Activated CD8-positive, alpha-beta memory T cell treated with anti-CD3 and anti-CD28 coated beads, Interleukin-2, amount 10 ng/mL, durations not matched to agents 7 days and 5 days (primary cell): ENCODE measurements at places on chromosomes 11 and 22.

DNA sequence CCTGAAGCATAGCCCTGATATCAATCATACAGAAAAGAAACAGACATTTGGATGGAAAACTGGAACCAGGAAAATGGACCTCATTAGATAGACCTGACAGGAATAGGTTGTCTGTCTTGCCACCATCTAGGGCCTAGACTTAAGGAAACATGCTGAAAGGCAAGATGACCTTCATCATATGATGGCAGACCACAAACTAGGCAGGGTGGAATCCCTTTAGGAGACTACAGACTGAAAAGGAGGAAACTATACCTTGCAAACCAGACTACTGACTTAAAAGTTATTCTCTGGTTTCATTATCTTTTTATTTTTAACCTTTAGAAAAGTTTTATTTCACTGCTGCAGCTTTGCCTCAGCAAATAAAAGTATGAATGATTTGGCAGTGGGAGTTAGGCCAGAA lies 20.3 kb downstream of the SBF2 start:
- no peak for DNase-seq
- peaks cover 2% of the 10 kb centered on the region for H3K4me1 ChIP-seq
- no peak overlapping the region for H3K4me3 ChIP-seq
- H3K27me3 ChIP-seq = peaks cover 7% of the 10 kb centered on the region

GRCh38 chr11:130456286-130456685 lies 7.8 kb downstream of the ADAMTS15 start:
- H3K4me3 ChIP-seq = no peak overlapping the region
- no peaks in the 10 kb centered on the region for H3K4me1 ChIP-seq
- H3K36me3 ChIP-seq = no peaks in the 10 kb centered on the region
- H3K27ac ChIP-seq = no peak overlapping the region

DNA sequence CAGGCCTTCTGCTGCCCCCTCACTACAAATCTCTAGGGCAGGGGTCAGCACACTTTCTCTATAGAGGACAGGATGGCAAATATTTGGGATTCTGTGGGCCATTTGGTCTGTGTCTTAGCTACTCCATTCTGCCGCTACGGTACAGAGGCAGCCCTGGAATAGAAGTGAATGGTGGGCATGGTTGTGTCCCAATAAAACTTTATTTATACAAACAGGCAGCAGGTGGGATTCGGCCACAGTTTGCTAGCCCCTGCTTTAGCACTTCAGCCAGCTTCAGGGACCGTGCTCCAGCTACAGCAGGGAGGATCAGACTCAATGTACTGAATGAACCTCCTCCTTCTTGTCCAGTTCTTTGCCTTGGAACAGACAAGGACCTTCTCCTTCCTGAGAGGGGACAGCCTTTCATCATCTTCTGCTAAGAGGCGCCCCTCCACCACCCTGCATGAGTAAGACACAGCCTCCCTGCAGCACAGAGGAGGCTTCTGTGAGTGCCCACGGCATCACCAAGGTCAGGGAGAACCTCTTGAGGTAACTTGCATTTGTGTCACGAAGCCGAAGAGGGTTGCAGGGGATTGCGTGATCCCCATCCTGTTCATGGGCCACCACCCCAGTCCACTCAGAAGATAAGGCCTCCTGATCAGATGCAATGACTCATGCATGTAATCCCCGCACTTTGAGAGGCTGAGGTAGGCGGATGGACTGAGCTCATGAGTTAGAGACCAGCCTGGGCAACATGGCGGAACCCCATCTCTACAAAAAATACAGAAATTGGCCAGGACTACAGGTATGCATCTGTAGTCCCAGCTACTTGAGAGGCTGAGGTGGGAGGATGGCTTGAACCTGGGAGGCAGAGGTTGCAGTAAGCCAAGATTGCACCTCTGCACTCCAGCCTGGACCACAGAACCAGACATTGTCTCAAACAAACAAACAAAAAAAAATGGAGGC lies 4.6 kb downstream of the C11orf24 start:
- no peaks in the 10 kb centered on the region for H3K27me3 ChIP-seq
- DNase-seq = no peak
- peak overlapping the region; percentile 31 for H3K27ac ChIP-seq
- H3K4me3 ChIP-seq = no peak overlapping the region
- H3K4me1 ChIP-seq = peaks cover 32% of the 10 kb centered on the region

DNA sequence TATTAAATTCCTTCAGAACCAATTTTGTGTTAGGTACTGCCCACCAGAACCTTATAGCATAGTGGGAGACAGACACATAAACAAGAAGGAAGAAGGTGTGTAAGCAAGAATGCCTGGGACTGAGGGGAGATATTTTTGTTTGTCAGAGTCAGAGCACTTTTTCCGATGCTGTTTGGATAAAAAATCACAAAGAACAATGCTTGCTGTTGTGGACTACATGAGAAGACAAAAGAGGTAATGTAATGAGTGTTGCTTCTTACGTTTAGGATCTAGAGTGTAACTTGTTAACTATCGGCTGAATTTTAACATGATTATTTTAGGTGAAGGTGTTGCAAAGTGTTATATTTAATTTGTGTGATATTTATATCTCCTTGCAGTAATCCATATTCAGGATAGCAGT lies 84.9 kb downstream of the ATM start:
- DNase-seq = no peak
- H3K27me3 ChIP-seq = no peaks in the 10 kb centered on the region
- H3K4me3 ChIP-seq = no peak overlapping the region
- H3K27ac ChIP-seq = no peak overlapping the region

DNA sequence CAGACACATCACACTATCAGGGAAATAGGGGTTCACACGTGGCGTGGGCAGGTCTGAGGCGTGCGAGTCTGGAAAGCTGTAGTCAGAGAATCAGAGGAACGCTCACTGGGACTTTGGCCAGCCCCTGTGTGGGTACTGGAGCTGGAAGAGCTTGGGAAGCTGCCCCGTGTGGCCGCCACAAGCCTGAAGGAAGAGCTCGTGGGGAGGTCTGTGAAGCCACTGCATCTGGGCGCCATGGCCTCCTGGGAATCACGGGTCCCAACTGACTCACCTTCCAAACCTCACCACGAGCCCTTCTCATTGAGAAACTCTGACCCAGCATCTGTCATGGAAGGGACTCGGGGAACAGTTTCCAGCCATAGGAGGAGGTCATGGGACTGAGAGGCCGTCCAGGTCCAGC lies 5.9 kb upstream of the MRGPRF start:
- DNase-seq = no peak
- no peak overlapping the region for H3K4me3 ChIP-seq
- no peaks in the 10 kb centered on the region for H3K27me3 ChIP-seq
- no peak overlapping the region for H3K27ac ChIP-seq

DNA sequence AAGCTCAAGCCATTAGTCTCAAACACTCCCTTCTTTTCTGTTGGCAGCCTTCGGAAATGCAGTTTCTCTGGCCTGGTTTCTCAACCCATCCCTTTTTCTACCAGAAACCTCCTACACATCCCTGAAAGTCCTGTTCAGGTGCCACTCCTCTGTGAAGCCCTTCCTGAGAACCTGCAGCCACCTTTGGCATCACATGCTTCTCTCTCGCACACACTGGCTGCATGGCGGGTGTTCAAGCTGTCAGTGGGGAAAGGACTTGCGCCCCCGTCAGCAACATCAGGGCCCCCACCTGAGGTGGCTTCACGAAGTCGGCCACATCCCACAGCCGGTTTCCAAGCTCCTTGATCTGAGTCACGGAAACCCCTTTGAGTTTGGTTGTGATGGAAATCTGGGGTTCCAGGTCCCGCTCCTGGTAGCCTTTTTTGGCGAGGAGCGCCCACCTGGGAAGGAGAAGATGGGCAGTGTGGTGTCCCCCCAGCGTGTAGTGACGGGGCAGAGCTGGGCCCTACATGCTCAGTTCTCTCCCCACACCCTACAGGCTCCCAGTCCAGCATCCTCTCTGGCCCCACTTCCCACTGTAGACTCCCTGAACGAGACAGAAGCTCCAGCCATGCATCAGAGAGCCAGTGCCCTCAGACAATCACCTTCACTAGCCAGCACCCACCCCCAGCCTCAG lies 1.7 kb upstream of the LRRC74B start:
- peaks cover 39% of the 10 kb centered on the region for H3K27me3 ChIP-seq
- no peak overlapping the region for H3K27ac ChIP-seq
- DNase-seq = no peak
- H3K36me3 ChIP-seq = no peaks in the 10 kb centered on the region
- H3K4me3 ChIP-seq = no peak overlapping the region

DNA sequence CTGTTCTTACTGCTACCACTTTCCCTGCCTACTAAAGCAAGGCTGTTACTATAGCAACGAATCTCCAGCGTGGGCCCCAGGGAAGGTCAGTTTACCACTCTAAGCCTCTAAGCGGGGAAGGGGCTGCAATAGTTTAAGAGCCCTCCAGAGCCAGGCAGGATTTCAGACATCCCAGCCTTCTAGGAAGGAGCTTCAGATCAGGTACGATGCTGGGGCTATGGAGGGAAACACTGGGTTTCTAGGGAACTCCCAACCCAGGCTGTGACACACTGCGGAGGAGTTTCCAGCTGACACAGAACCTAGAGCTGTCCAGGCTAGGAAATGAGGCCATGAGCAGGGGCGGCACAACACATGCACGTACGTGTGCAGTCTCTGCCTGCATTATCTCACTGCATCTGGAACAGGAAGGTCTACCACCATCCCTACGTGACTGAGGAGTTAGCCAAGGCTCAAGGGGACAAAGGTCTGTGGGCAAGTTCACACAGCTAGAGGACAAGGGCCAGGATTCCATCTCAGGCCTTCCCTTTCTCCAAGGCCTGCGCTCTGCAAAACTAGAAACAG lies 20.4 kb downstream of the HPS4 start:
- H3K27ac ChIP-seq = no peak overlapping the region
- no peak overlapping the region for H3K4me3 ChIP-seq
- H3K4me1 ChIP-seq = peaks cover 10% of the 10 kb centered on the region
- DNase-seq = no peak
- H3K36me3 ChIP-seq = peaks cover 25% of the 10 kb centered on the region

DNA sequence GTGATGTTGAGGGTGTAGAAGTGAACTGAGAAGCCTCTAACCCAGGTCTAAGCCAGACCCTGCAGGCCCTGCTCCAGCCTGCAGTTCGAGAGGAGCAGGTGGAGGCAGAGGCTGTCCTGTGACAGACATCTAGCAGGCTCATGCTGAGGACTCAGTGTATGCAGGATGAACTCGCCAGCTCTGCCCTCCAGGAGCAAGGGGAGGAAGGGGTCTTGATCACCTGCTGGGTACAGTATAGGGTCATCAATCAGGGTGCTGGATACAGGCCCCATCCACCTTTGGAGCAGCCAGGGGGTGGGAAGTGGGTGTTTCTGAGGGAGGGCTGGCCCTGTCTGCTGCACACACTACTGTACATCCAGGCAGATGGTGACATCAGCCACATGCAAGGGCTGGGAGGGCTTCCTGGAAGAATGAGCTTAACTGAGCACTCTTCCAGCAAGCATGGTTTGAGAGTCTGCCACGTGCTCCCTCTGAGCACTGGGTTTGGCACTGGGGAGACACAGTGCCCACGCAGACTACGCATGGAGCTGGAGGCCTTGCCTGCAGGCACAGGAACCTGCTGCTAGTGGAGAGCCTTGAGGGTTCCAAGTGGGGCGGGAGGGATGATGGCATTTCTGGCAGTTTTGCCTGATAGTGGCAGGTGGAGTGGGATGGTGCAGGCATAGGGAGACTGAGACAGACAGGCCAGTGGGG lies 9.2 kb downstream of the MAPK8IP1 start:
- no peak overlapping the region for H3K27ac ChIP-seq
- no peaks in the 10 kb centered on the region for H3K4me1 ChIP-seq
- H3K36me3 ChIP-seq = no peaks in the 10 kb centered on the region
- H3K27me3 ChIP-seq = peaks cover 12% of the 10 kb centered on the region
- no peak overlapping the region for H3K4me3 ChIP-seq
- DNase-seq = no peak

- H3K4me3 ChIP-seq = no peak overlapping the region
- no peaks in the 10 kb centered on the region for H3K36me3 ChIP-seq
- no peaks in the 10 kb centered on the region for H3K4me1 ChIP-seq
- no peak overlapping the region for H3K27ac ChIP-seq
Observed at GRCh38 chr11:36010010-36010740, 66.3 kb downstream of the LDLRAD3 start.

- peaks cover 36% of the 10 kb centered on the region for H3K27me3 ChIP-seq
- DNase-seq = no peak
- H3K27ac ChIP-seq = no peak overlapping the region
- no peaks in the 10 kb centered on the region for H3K36me3 ChIP-seq
- H3K4me3 ChIP-seq = no peak overlapping the region
Observed at GRCh38 chr11:117866526-117866925, 9.9 kb downstream of the FXYD6 start.

DNA sequence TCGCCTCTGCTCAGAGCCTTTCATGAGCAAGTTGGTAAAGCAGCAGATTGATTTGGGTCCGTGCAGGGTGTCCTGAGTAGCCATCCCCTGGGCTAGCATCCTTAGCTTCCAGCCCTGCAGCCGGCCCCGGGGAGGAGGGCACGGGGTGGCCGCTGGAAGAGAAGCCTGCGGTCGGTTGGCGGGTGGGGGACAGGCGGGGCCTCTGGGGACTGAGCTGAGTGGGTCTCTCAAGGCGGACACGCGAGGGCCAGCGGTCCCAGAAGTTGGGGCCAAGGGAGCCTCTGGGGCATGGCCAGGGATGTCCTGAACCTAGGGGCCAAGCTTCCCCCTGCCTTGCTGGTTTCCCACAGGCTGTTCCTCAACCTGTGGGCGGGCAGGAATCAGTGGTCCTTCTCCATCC lies 143.0 kb downstream of the TBC1D22A start:
- no peaks in the 10 kb centered on the region for H3K4me1 ChIP-seq
- no peak overlapping the region for H3K4me3 ChIP-seq
- H3K27ac ChIP-seq = no peak overlapping the region
- H3K36me3 ChIP-seq = no peaks in the 10 kb centered on the region
- no peaks in the 10 kb centered on the region for H3K27me3 ChIP-seq

- DNase-seq = no peak
- H3K27ac ChIP-seq = no peak overlapping the region
- no peaks in the 10 kb centered on the region for H3K4me1 ChIP-seq
- H3K36me3 ChIP-seq = no peaks in the 10 kb centered on the region
- peaks cover 9% of the 10 kb centered on the region for H3K27me3 ChIP-seq
- no peak overlapping the region for H3K4me3 ChIP-seq
Observed at GRCh38 chr11:22331771-22332170, 6.4 kb upstream of the SLC17A6 start.

DNA sequence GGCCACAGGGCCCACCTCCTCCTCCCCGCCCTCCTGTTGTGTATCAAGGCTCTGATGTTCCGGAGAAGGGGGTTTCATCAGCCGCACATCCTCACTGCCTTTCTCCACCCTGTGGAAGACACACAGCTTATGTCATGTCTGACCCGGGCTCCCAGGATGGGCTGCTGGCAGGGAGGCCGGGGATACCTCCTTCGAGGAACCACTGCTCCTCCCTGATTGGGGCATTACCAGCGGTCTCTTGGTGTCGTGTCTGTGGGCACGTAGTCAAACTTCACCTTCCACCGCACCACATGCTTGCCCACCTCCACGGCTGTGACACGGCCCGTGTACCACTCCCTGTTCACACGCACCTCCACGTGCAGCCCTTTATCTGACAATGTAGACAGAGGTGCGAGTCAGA lies 35.9 kb downstream of the MORC2 start:
- H3K27ac ChIP-seq = no peak overlapping the region
- H3K4me3 ChIP-seq = no peak overlapping the region
- H3K4me1 ChIP-seq = no peaks in the 10 kb centered on the region
